ENCODE measurements at places on chromosomes 6 and 20.

- no peak overlapping the region for H3K27ac ChIP-seq
- H3K36me3 ChIP-seq = peaks cover 3% of the 10 kb centered on the region
- no peaks in the 10 kb centered on the region for H3K4me1 ChIP-seq
These were observed 19.7 kb upstream of the MMP24 start for GRCh38 chr20:35206802-35207201.

DNA sequence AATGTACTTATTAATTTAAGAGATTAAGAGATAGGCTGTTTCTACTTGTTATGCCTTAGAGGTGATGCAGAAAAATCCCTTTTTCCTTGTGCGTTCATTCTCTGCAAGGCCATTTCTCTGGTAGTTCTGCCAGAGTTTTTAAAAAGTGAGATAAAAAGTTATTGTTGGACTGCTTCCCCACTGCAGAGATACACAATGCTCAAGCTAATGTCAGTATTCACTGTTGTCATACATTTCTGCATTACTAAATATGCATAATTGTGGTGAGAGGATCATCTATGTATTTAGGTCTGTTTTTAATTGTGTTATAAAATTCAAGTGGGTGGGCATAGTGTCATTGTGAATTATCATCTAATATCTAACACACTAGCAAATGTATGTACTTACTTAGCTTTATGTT is 600.4 kb downstream of the HTR1B start:
- no peak overlapping the region for H3K4me3 ChIP-seq
- DNase-seq = no peak
- no peaks in the 10 kb centered on the region for H3K36me3 ChIP-seq
- H3K27me3 ChIP-seq = peaks cover 4% of the 10 kb centered on the region

- no peaks in the 10 kb centered on the region for H3K4me1 ChIP-seq
- no peak overlapping the region for H3K27ac ChIP-seq
- peaks cover 67% of the 10 kb centered on the region for H3K36me3 ChIP-seq
- H3K4me3 ChIP-seq = no peak overlapping the region
- peaks cover 23% of the 10 kb centered on the region for H3K27me3 ChIP-seq
- DNase-seq = no peak
These were observed 7.8 kb upstream of the DUSP22 start for GRCh38 chr6:284486-284885.

DNA sequence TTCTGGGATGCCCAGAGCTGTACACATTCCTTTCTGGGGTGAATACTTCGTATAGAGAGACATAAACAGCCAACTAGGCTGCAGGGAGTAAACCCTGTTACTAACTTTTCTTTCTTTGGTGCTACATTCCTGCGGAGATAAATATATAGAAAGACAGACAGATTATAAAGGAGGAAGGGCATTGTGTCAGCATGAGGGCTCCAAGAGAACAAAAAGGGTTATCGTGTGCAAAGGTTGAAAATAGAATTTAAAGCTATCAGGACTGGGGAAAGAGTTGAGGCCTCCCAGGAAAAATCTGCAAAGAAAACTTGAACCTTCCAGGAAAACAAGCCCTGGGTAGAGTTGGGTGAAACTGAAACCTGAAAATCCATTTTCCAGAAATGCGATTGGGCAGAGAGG is 68.0 kb downstream of the TMEM170B start:
- H3K4me1 ChIP-seq = peaks cover 45% of the 10 kb centered on the region
- no peak overlapping the region for H3K27ac ChIP-seq
- H3K4me3 ChIP-seq = no peak overlapping the region
- H3K27me3 ChIP-seq = no peaks in the 10 kb centered on the region
- H3K36me3 ChIP-seq = no peaks in the 10 kb centered on the region

GRCh38 chr6:70396163-70396562 is 17.1 kb upstream of the FAM135A start:
- no peak for DNase-seq
- peaks cover 15% of the 10 kb centered on the region for H3K4me1 ChIP-seq
- no peaks in the 10 kb centered on the region for H3K36me3 ChIP-seq

DNA sequence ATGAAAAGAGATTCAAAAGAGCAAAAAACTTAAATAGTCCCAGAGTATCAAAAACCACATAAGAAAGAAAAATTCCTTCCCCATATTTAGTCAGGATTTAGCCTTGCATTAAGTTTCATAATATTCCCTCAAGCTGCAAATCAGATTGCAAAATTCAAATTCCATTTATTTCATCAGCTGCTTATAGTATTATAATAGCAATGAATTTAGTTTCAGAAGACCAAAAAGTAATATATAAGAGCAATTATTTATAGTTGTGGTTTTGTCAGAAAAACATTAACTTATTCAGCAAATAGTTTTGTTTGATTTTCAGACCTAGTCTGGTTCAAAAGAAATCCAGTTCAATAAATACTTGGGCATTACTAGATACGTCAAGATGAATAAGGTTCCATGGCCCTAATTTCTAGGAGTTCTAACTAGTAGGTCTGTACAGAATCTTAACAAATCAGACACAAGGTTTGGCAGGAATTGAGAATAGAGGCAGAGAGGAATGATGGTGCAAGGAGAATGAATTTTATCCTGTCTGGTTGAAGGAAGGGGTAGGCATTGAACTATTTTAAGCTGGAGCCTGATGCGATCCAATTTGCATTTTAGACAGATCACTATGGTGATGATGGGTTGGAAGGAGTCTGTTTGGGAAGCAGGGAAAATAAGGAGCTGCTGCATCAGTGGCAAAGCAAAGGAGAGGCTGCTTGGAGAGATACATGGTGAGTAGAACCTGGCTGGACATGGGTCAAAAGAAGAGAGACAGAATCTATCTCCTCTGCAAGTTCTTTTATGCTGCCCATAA is 163.9 kb upstream of the STXBP5 start:
- no peak overlapping the region for H3K4me3 ChIP-seq
- peaks cover 18% of the 10 kb centered on the region for H3K4me1 ChIP-seq
- H3K27me3 ChIP-seq = no peaks in the 10 kb centered on the region

DNA sequence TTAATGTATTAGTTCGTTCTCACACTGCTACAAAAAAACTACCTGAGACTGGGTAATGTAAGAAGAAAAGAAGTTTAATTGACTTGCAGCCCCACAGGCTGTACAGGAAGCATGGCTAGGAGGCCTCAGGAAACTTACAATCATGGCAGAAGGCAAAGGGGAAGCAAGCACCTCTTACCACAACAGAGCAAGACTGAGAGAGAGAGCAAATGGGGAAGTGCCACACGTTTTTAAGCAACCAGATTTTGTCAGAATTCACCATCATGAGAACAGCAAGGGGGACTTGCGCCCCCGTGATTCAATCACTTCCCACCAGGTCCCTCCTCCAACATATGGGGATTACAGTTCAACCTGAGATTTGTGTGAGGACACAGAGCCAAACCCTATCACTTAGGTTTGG is 70.8 kb upstream of the SRSF6 start:
- no peak overlapping the region for H3K4me3 ChIP-seq
- no peak overlapping the region for H3K27ac ChIP-seq
- DNase-seq = no peak
- H3K4me1 ChIP-seq = peaks cover 7% of the 10 kb centered on the region
- no peaks in the 10 kb centered on the region for H3K27me3 ChIP-seq

- no peak overlapping the region for H3K27ac ChIP-seq
- H3K36me3 ChIP-seq = no peaks in the 10 kb centered on the region
- H3K4me1 ChIP-seq = peaks cover 13% of the 10 kb centered on the region
- no peaks in the 10 kb centered on the region for H3K27me3 ChIP-seq
These were observed 10.1 kb upstream of the NXT1 start for GRCh38 chr20:23340524-23340923.

DNA sequence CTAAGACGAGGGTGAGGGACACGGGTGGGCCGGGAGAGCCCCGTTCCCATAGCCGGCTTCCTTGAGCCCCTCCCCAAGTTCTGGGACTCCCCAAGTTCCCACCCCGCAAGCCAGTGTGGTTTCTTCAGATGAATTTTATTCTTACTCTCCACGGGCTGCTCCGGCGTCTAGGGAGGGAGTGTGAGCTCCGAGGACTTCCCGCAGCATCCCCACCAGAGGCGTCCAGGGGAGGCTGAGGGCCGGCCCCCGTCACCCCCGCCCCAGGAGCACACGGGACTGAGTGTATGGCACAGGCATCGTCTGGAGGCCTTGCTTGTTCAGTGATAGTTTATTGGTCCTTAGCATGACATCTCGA is 10.0 kb upstream of the SLC4A11 start:
- no peak for DNase-seq
- H3K27me3 ChIP-seq = peaks cover 35% of the 10 kb centered on the region
- H3K4me3 ChIP-seq = peak overlapping the region; percentile 61
- H3K36me3 ChIP-seq = no peaks in the 10 kb centered on the region
- H3K27ac ChIP-seq = no peak overlapping the region

GRCh38 chr6:136666041-136666440 is 115.8 kb upstream of the MAP7 start:
- H3K36me3 ChIP-seq = no peaks in the 10 kb centered on the region
- no peak overlapping the region for H3K27ac ChIP-seq
- no peaks in the 10 kb centered on the region for H3K27me3 ChIP-seq
- H3K4me1 ChIP-seq = no peaks in the 10 kb centered on the region

DNA sequence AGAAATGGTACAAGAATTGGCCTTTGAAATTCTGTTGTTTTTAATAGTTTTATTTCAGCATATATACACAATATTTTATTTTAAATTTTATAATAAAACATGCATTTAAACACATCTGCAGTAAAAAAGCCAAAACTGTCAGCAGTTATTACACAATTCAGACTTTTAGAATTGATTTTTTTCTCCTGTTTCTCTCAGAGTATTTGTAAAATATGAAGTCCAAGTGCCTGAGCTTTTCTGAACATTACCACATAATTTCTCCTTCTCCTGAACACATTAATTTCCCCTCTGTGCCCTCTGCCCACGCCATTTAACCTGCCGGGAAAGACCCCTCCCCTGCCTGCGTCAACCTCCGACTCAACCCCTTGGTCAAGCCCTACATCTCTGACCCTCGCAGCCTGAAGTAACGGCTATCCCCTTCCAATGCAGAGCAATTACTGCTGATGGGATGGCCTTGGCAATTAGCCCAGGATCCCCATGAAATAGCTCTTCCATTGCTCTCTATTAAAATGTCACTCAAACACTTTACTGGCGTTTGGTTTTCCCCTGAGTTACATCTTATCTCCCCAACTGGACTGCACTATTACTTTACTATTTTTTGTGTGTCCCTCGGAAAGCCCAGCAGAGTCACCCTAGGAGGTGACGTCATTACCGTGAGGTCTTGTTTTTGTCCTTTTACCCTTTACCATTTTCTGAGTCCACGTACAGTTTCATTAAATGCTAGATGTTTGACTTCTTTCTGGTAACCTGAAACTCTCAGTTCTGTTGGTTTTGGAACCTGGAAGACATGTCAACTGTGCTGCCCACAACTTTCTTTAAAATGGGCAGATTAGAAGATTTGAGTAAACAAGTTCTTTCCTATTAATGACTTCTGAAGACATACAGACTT is 146.7 kb upstream of the TAB2 start:
- no peak for DNase-seq
- no peaks in the 10 kb centered on the region for H3K4me1 ChIP-seq
- H3K36me3 ChIP-seq = no peaks in the 10 kb centered on the region
- no peak overlapping the region for H3K27ac ChIP-seq

- H3K4me1 ChIP-seq = peaks cover 10% of the 10 kb centered on the region
- no peaks in the 10 kb centered on the region for H3K36me3 ChIP-seq
- DNase-seq = no peak
- H3K27me3 ChIP-seq = no peaks in the 10 kb centered on the region
These were observed 84.4 kb upstream of the SCAF8 start for GRCh38 chr6:154648888-154649205.

GRCh38 chr6:168041928-168042327 is 37.1 kb downstream of the FRMD1 start:
- H3K27me3 ChIP-seq = peaks cover 16% of the 10 kb centered on the region
- peaks cover 44% of the 10 kb centered on the region for H3K36me3 ChIP-seq
- no peak for DNase-seq
- H3K4me3 ChIP-seq = no peak overlapping the region
- no peak overlapping the region for H3K27ac ChIP-seq

DNA sequence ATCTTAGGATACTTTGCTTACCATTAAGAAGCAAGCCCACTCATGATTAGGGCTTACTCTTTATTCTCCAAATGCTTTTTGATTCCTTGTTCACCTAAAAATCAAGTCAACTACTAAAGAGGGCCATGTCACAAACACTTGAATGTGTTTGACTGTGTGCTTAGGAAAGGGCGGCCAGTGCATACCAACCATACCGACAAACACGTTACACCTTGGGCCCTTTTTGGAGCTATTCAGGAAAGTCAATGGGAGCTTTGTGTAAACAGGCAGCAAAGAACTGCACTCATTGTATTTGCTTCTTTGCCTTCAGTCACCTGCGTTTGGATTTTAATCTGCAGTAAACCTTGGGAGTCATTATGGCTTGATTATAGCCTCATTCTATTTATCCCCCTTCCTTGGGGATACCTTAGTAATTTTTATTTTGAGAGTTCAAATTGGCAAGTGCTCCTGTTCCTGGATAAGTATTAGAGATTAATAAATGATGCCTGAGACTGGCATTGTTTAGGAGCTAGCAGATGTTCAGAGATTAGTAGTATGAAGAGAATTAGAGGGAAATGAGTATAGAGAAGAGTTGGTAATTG is 102.6 kb upstream of the HDGFL1 start:
- 0 out of 2 replicates have a peak overlapping the region, but pooled peaks have one; percentile 6 for H3K27ac ChIP-seq
- H3K4me1 ChIP-seq = peaks cover 17% of the 10 kb centered on the region
- no peaks in the 10 kb centered on the region for H3K27me3 ChIP-seq
- H3K4me3 ChIP-seq = no peak overlapping the region
- H3K36me3 ChIP-seq = no peaks in the 10 kb centered on the region

DNA sequence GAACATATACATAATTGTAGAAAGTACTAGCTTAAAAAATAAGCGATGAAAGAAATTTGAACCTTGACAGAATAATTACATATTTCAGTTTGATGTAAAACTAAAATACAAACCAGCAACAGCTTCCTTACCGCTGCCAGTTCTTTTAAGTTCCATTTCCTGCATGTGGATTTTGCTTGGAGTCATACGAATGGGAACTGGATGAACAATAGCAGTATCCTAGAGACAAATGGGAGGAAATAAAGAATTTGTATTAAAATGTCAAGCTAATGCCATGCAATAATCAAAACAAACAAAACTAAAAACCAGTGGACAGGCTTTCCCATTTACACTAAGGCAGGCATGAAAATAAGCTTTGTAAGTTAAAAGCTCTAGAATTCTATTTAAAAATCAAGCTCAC is 67.1 kb downstream of the REPS1 start:
- H3K4me1 ChIP-seq = no peaks in the 10 kb centered on the region
- peaks cover 15% of the 10 kb centered on the region for H3K36me3 ChIP-seq
- H3K27ac ChIP-seq = no peak overlapping the region
- H3K27me3 ChIP-seq = no peaks in the 10 kb centered on the region
- DNase-seq = no peak

DNA sequence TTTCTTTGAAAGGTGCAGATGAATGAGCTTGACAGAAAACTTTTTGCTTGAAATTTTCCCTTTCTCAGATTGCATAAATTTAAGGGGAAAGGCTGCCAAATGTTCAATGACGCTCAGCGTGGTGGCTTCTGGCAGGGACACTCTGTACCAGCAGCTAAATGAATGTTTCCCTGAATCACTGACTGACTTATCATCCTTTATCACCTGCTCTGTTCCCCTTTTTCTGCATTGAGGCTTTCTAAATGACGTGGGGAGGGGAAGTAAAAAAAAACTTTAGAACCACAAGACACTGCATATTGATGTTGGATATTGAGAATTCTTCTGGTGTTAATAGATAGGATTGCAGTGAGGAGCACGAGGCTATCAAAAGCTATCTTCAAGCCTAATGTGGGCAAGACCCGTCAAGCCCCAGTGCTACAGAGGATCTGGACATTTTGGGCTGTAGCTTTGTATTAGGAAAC is 46.9 kb upstream of the ENPP5 start:
- peaks cover 8% of the 10 kb centered on the region for H3K4me1 ChIP-seq
- H3K4me3 ChIP-seq = no peak overlapping the region
- no peak for DNase-seq
- no peaks in the 10 kb centered on the region for H3K36me3 ChIP-seq
- H3K27ac ChIP-seq = no peak overlapping the region
